ENCODE measurements at places on chromosomes 2 and 18.

DNA sequence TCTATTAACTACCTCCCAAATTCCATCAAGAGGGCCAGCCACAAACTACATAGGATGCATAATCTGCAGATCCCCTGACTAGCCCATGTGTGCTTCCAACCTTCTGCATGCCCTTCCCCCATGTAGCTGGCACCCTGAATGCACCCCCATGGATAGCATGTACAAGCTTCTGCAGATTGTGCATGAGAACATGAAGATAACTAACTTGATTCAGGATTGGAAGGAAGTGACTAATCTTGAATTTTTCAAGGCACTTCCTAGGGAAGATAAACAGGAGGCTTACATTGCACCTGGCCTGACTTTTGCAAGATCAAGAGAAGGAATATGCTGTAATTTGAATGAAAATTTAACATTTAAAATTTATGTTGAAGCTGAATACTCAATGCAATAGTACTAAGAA lies 66.7 kb downstream of the CDC42EP3 start:
- DNase-seq = no peak

DNA sequence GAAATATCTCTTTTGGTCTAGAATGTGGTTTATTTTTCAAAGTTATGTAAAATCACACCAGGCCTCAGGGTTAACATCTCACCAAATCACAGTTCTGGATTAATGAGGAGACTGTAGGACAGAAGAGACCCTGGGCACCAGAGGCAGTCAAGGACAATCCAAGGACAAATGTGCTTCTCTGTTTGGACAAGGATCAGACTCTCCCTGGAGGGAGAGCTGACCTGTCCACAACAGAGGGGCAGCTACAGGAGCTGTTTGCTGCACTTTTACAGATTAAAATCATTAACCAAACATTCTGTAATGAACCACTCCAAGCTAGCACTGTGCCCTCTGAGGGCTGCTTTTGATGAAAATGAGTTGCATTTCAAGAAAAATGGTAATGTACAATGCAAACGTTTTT lies 690.6 kb upstream of the SLC8A1 start:
- DNase-seq = no peak

DNA sequence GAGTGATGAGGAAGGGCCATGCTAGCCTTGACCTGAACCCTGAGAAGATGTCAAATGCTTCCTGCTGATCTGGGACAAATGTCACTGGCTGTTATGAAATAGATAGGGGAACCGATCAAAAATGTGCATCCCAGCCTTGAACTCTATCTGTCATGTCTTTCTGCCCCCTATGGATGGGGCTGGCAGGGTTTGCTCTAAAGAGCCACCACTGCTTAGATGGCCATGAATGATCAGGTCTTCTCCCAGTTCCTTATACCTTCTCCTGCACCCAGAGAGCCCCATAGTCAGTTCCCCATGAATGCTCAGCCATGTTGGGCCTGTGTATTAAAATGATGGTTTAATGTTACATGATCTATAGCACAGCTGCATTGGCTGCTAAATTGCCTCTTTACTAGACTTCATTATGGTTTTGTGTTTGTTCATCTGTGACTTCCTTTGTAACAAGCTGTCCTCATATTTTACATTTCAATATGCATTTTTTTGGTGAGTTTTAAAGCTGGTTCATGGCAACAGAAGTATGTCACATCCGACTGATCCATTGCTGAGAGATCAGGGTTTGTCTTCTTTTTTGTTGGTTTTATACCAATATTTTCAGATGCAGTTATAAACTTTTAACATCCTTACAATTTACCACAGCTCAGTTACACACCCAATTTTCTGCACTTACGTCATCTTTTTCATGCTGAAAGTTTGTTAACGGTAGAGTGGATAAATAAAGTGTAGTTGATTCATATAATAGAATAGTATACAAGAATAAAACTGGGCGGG lies 56.3 kb upstream of the SMAD2 start:
- no peak for DNase-seq

DNA sequence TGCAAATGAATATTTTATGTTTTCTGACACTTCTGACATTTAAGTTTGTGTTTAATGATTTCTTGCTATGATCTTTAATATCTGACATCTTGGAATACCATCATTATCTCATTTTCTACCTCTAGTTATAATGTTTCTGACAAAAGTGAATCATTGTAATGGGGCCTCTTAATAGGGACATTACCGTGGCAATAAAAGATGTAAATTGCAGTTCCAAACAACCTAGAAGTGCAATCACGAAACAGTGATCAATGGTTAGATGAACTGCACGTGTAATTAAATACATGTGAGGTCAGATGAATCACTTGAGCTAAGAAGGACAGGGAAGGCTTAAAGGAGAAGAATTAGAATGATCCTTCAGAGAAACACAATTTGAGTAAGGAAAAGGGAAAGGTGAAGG lies 1078.3 kb downstream of the DPP10 start:
- no peak for DNase-seq

DNA sequence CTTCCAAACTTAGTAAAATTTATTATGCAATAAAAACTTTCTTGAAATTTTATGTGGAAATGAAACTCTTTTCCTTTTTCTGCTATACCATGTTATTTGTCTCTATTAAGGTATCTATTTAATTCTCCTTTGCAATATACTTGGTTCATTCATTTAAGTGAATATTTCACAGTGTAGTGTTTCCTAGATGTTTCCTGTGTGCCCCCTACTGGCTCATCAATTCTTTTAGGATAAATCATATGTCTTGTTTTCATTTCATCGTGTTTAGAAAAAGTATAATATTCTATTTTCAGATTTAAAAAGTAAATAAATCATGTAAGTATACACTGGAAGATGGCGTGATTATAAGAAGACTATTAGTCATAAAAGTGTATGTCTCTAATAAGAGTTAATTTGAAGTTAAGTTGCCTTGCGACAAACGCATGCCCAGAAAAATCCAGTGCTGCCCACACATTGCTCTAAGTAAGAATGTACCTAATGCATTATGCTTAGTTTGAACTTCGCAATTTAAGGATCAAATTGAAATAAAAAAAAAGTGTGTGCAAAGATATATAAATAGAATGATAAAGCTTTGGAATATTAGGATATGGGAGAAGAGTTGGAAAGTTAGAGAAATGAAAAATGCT lies 525.4 kb downstream of the KCNJ3 start:
- DNase-seq = peak; percentile 11

DNA sequence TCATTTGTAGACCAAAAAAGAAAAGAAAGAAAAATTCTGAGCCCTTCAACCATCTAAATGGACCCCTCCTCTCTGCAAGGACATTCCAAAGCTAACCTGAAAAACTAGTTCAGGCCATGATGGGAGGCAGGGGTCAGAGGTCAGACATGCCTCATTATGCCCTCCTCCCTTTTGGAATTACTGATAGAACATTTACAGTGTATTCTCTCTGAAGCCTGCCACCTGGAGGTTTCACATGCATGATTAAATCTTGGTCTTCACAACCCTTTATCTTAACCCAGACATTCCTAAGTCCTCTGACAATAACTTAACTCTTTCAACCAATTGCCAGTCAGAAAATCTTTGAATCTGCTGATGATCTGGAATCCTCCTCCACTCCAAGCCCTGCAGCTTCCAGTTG lies 86.0 kb downstream of the SPP2 start:
- DNase-seq = no peak

DNA sequence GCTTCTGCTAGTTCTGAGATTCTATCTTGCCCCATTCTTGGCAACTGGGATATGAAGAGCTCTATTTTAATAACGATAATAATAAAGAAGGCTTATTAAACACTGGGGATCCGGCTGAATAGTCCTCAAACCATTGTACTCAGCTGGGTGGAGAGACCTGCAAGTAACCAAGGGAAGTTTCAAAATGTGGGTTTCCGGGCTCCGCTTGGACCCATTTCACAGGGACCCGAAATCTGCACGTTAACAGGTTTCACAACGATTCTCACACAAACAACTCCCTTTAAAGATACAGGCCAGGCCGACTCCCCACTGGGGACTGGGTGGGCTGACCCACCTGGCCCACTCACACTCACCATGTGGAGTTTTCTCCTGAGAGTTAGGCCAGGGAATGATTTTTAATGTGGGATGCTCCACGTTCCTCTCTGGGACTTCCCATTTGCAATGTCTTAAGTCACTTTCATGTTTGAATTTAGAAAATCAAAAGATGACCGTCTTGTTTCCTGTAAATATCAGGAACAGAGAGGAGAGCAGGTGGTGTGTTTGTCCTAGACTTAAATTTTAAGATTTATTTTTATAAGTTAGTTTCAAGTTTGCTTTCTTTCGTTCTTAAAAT lies 96.3 kb downstream of the SH3RF3 start:
- no peak for DNase-seq

- DNase-seq = peak; percentile 27
Measured at GRCh38 chr2:165743442-165743841, 50.6 kb downstream of the GALNT3 start.

- DNase-seq = no peak
Measured at GRCh38 chr2:174076040-174076439, 110.9 kb upstream of the SP3 start.

- no peak for DNase-seq
Measured at GRCh38 chr2:63034526-63034925, 16.1 kb upstream of the OTX1 start.

GRCh38 chr2:201164166-201164565 lies 18.8 kb upstream of the CASP10 start:
- DNase-seq = no peak

GRCh38 chr2:147374423-147374811 lies 470.4 kb upstream of the ACVR2A start:
- DNase-seq = no peak

Measured in GM20000 (cell line).